CD4-positive, alpha-beta T cell treated with Interleukin-10 for 1 hour (primary cell): ENCODE measurements at places on chromosomes 1 and 21.

- no peak for DNase-seq
These were observed 10.0 kb downstream of the MAEL start for GRCh38 chr1:166999075-166999474.

DNA sequence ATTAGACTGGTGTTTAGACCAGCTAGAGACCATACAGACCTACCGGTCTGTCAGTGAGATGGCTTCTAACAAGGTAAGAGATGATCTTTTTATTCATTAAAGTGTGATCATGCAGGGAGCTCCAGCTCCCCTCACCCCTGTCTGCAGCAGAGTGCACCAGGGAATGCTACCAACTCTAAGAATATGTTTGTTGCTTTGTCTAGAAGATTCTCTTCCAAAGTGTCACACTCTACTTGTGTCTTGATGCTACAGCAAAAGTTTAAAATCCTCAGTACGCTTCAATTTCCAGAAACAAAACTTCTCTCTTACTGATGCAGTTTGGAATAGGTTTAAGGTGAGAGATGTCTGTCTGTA, 201.4 kb upstream of the SGIP1 start:
- no peak for DNase-seq

DNA sequence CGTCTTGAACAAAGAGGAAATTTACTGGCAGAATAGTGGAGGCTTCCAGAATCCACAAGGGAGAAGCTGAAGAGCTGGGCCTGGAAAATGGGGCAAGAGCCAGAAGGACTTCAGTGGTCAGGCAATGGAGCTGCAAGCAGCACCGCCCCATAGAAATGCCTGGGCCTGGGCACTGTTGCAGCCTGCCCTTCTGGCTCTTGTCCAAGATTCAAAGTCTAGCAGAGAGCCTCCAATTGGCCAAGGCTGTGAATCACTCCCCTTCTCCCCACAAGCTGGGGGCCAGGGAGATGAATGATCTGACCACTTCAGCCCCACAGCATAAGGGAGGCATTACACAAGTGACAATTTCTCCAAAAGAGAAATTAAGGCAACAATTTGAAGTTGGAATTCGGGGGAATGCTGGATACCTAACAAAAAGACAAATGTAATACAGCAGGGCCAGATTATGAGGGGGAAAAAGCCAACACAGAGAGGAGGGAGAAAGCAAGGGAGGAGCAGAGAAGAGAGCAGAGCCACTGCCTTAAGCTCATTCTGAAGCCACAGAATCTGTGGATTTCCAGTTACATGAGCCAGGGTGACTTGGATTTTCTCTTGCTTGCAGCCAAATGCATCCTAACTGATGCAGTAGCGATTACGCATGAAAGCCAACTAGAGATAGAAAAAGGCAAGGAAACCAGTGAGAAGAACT, 80.3 kb downstream of the LRIG2 start:
- no peak for DNase-seq

DNA sequence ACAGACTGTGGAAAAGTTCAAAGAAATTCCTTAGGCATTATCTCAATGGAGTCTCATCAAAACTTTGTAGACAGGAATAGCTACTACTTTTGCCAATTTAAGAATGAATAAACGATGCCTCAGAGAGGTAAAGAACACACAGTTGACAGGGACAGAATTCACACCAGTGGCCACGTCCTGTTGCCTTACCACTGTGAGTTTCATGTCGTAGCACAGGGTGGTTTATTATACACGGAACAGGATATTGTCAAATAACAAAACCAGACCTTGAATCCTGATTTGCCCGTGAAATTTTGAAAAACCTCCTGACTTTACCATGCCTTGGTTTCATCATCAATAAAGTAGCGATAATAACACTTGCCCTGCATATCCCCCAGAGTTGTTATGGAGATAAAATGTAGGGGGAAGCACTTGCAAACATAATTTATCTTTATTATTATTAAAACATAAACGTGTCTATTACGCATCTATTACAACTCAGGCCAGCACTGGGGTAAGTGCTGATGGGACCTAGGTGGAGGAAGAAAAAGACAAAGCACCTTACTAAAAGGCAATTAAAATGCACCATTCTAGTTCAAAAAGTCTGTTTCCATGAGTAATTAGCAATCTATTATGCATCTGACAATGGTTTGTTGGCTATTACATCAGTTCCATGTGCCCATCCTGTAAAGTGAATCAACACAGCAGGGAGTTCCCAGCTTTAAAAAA, 408.1 kb upstream of the RUNX1 start:
- no peak for DNase-seq

DNA sequence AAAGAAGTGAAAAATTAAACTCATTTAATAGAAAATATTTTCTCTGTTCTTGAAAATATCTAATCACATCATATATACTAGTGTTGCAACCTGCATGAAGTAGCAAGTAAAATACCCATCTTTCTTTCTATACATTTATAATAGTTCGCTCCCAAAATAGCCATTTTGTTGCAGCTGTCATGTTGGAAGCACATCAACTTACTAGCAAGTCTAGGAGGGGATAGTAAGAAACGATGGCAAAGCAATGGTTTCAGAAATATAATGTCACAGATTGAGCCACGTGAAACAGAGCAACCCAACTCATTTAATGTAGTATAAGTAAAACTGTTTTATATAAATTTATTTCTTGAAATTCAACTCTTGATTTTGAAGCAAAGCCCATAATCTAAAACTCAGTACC, 521.8 kb downstream of the LRRIQ3 start:
- no peak for DNase-seq

DNA sequence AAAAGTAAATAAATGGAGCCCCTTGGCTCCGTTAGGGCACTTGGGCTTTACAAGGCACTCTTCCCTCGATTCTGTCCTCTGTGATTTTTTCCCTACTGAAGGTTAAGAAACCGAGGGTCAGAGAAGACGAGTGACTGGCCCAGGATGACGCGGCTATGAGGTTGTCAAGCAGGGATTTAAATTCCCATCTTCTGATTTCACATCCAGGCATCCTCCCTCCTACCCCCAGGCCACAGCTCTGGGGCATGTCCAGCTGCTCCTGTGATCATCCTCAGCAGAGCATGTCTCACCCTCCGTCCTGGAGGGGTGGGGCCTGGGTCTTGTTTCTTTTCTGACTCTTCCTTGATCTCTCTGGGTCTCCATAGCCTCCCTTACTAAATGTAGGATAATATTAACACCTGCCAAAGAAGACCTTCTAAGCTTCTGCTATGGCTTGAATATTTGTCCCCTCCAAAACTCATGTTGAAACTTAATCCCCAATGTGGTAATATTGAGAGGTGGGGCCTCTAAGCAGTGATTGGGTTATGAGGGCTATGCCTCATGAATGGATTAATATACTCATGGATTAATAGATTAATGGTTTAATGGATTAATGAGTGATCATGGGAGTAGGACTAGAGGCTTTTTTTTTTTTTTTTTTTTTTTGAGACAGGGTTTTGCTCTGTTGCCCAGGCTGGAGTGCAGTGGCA, 4.6 kb downstream of the CRYBG2 start:
- DNase-seq = no peak

DNA sequence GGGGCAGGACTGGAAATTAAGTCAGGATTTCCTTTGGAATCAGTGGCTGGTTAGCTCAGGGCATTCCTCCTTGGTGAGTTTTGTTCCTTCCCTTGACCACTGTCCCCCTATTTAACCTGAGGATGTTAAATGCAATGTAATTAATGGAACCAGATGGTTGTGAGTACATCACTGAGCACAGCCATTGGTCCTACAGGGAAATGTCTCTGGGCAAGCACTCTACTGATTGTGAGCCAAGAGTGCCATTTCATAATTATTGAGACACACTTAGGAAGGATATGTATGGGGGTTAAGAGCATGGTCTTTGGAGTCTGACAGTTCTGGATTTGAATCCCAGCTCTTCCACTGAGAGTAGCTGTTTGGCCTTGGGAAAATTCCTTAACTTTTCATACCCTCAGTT, 74.4 kb downstream of the SPAG17 start:
- no peak for DNase-seq

DNA sequence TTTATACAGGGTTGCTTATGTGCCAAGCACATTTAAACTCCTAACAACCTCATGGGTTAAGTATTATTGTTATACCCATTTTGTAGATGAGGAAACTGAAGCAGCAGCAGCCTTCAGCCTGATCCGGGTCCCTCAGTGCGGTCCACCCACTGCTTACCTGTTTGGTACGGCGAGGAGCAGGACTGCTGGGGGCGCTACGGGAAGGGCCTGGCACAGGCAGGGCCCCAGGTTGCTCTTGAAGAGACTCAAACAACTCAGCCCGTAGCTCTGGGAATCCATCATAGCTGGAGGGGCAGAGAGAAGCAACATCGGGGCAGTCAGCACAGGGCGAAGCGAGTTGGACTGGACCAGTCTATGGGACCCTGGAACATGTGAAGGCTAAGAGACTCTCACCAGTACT, 9.2 kb downstream of the DENND4B start:
- DNase-seq = no peak

DNA sequence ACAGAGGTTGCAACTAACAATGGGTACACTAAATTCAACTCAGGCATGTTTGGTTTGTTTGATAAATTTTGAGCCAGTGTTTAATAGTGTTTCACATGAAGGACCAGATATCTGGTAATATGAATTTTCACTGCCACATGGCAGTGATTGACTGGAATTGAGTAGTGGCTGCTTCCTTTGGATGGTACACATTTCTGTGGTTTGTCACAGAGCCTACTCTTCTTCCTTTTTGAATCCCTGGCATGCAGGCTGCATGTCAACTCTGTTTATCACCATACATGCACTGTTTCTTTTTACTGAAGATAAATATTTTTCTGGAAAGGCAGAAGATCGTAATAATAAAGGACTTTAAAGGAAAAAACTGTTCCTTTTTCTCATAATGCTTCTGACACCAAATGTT, 35.5 kb downstream of the SDCCAG8 start:
- DNase-seq = no peak
